NCI-H187 treated with DMSO at 0.1 percent for 48 hours (cell line): ENCODE measurements at places on chromosomes 2 and 18.

DNA sequence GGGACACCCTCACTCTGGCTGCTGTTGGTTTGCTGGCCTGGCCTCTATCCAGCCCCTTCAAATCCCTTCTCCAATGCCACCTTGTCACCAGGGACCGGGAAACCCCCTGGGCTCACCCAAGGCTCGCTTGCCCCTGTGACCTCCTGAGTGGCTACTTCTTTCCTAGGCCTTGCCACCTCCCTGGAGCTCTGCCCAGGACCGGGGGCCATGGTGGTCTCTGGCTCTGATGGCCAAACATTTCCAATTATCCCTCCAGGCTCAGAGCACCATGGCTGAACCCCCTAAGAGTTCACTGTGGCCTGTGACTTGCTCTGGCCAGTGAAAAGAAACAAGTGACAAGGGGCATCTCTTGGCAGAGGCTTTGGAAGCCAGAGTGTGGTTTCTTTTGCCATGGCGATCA, 237.6 kb downstream of the TFCP2L1 start:
- DNase-seq, result no peak

GRCh38 chr18:73768043-73768442, 379.6 kb downstream of the FBXO15 start:
- DNase-seq, result no peak

- no peak for DNase-seq
These were observed 58.4 kb downstream of the SPIRE1 start for GRCh38 chr18:12599543-12599942.

DNA sequence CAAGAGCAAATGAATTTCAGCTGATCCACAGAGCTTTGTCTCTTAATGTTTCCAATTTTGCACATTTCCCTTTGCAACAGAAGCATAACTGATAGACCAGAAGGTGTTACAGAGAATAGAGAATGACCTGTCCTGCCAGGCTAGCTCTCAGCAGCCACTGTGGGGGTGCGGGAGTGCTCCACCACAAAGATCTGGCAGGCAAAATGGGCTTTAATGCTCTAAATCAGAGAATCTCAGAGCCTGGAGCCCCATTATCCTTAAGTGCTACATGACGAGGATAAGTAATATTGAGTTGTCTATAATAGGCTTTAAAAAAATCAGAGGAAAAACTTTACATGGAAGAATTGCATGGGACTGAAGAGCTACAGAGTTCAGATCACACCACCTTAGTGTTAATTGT, 245.7 kb downstream of the PDE11A start:
- DNase-seq, result no peak

GRCh38 chr2:180334514-180334913, 327.4 kb upstream of the CWC22 start:
- DNase-seq, result no peak

DNA sequence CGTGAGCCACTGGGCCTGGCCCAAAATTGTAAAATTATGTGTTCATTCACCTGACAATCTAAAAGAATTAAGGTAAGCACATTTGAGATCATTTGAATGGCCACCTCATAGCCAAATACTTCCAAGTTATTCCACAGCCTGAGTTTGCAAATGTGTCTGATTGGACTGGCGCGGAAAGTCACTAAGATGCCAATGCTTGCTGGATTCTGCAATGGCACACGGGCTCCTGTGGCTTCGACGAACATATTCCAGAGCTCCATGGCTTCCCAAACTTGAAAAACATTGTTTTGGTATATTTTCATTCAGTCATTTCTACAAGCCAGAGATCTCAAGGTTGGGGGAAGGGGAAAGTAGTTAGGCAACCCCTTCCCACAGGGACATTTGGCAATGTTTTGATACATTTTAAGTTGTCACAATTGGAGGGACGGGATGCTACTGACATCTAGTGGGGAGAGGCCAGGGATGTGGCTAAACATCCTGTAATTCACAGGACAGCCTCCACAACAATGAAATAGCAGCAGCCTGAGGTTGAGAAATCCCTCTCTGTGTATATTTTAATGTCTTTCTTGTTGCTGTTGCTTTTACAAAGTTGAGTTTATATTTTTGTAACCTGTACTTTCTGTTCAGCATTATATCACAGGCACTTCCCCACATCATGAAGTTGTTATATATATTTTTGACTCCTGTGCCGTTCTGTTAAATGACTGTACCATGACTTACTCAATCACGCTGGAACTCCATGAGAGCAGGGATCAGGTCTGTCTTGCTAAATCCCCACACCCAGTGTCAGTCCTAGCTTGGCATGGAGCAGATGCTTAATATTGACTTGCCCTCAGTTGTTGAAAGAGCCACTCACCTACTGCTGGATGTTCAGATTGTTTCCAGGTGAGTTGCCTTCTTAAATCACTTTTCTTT, 56.9 kb downstream of the COL4A4 start:
- DNase-seq, result no peak

GRCh38 chr2:212089873-212090272, 448.7 kb downstream of the ERBB4 start:
- DNase-seq, result no peak

GRCh38 chr2:190626641-190627210, 22.2 kb upstream of the NAB1 start:
- no peak for DNase-seq

- no peak for DNase-seq
These were observed 19.3 kb downstream of the CTAGE1 start for GRCh38 chr18:22398464-22398863.

DNA sequence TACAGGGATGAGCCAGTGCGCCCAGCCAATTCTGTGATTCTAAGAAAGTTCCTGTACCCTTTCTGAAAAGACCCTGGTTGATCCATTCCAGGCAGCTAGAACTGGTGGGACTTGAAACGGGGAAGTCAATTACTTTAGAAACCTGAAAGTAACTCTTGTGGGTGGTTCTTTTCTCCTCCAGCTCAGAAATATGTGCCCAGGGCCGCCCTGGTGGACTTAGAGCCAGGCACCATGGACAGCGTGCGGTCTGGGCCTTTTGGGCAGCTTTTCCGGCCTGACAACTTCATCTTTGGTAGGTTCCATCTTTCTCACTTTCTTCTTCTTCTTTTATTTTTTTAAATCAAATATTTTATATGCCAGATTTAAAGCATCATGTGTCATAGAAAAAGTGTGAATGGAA, 2.7 kb downstream of the TUBB6 start:
- DNase-seq, result no peak

DNA sequence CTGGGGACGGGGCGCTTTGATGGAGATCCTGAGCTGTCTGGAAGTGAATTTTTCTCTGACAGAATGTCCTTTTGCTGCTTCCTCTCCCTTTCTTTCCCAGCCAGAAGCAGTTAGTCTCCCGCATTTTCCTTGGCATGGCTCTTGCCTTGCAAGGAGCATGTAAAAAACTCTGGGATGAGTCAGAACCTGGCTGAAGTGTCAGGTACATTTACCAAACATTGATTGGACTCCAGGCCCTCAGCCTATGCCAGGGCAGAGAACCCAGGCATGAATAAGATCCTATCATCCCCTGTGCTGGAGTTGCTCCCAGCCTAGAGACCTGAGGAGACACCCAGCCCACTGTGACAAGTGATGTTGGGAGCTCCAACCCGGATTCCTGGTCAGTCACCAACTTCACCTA, 21.6 kb downstream of the STON1 start:
- no peak for DNase-seq

GRCh38 chr2:61758159-61758558, 95.7 kb downstream of the FAM161A start:
- DNase-seq, result no peak

- DNase-seq, result no peak
These were observed 36.2 kb downstream of the ANKRD44 start for GRCh38 chr2:197274349-197274748.

DNA sequence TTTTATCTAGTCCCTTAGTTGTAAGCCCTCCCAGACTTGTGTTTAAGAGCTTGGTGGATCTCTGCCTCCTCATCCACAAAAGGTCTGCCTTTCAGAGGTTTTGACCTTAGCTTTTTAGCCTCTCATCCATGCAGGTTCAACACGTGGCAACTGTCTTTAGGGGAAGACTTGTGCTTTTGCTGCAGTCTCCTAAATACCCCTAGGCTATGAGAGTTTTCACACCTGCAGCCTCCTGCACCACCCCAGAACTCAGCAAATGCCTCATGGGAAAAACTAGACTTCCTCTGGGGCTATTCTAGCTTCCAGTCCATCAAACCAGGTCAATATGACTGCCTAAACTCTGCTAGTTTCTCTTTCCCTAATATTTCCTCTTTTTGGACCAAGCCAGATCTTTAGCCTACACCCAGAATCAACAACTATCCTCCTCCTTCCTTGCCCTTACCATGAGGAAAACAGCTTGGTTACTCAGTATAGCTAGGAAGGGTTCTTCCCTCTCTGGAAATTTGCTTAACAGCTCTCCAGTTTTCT, 132.3 kb upstream of the RIOK3 start:
- no peak for DNase-seq

DNA sequence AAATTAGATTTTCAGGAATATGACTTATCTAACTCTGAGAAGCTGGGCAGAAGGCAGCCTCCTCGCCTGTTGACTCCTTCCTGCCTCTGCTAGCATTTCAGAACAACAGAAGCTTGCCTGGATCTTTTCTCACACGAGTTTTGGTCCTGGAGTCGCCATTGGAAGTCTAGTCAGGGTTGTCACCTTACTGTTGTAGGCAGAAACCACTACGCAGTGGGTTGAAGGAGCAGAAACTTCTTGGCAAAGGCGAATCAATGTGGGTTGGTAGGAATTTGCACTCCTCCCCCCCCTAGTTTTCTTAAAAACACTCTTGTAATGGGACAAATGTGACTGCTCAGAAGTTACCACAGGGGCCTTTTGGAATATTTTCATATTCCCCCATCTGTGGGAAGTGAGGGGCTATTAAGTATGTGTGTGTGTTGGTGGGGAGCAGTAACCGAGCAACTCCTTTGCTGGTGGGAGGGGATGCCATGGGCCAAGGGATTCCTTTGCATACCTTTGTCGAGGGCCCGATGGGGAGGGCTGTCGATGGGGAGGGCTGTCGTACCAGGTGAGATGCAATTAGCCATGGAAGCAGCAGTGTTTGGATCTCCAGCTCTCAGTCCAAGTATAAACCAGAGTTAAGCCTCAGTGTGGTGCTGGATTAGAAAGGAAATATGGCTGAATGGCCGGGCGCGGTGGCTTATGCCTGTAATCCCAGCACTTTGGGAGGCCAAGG, 117.4 kb downstream of the FMNL2 start:
- no peak for DNase-seq

DNA sequence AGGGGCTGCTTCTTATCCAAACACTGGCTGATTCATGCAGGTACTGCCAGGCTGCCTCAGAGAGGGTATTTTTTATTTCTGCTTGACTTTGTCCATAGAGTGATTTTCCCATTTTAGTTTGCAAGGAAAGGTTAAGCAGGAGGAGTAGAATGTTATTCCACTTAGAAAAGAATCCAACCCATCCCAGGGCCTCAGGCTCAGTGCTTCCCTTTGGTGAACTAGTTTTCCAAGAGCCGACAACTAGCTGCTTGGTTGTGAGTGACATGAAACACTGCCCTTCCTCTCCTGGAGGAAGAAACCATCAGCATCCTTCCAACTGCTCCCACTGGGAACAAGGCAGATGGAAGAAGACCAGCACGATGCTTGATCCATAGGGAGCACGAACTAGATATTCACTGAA, 58.5 kb downstream of the BCL2 start:
- DNase-seq, result no peak

- no peak for DNase-seq
These were observed 123.3 kb upstream of the CDC42EP3 start for GRCh38 chr2:37794717-37795116.

DNA sequence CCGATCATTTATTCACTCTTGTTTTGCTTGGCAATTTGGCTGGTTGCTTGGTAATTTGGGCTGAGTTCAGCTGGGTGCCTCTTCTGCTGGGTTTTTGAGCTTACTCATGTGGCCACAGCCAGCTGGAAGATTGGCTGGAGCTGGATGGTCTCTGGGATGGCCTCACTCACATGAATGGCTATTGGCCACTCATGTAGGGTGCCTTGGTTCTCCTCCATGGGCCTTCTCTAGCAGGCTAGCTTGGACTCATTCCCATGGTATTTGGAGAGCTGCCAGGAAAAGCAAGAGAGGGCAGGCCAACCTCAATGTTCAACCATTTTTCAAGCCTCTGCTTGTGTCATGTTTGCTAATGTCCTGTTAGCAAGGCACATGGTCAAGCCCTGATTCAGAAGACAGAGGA, 16.9 kb downstream of the ZAP70 start:
- no peak for DNase-seq

GRCh38 chr2:103873716-103874351, 980.1 kb upstream of the POU3F3 start:
- no peak for DNase-seq

DNA sequence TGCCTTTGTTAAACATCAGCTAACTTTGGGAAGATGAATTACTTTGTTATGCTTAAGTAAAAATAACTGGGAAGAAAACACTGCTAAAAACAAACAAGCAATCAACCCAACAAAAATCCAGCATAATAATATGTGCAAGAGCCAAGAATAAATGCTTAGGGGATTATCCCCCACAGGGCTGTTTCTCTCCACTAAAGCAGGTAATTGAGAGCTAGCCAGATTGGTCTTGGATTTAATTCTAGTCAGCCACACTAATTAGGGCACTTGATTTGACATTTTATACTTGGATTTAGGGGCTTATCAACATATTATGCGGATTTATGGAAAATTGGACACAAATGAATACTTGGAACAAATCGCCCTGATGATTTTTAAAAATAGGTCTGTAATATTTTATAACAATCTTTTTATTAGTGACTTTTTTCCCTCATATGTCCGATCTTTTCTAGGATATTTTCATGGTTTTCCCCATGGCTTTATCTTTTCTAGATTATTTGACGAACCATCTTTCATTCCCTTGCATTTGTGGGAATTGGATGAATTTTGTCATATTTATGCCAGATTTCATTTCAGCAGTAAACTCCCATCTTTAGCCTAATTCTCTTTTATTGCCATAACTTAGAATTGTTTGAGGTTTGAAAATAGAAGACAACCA, 199.1 kb upstream of the NXPH2 start:
- DNase-seq, result no peak

DNA sequence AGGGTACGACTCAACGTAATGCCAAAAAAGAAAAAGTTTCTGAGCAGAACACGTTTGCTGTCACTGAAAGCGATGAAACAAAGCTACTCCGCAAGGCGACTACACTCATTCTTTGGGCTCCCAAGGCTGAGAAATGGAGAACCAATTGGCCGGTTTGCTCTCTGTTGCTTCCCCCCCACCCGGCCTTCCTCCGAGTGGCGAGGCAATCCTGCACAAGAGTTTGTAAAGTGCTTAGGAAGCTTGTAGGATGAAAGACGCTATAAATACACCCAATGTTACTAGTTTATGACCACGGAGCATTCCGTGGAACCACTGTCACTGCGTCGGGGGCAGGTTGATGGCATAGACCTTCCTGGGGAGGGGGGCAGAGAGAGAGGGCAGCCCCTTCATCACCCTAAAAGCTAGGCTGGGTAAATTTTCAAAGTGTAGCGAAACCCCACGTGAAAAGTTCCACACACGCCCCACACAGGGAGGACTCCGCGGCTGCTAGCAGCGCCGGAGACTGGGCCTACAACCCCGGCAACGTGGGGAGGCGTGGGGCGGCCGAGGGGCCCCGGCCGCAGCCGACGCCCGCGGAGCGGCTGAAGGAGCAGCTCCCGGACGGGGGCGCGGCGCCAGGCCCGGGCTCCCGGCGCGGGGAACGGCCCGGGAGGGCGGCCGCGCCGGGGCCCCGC, 915 bp downstream of the CUL3 start:
- DNase-seq, result no peak
